Daoy (cell line): ENCODE measurements at places on chromosomes 13 and 19. TPM values are rescaled to one million over a fixed set of nuclear protein-coding genes. Genes with fewer than 3 reads are reported as not detected.

DNA sequence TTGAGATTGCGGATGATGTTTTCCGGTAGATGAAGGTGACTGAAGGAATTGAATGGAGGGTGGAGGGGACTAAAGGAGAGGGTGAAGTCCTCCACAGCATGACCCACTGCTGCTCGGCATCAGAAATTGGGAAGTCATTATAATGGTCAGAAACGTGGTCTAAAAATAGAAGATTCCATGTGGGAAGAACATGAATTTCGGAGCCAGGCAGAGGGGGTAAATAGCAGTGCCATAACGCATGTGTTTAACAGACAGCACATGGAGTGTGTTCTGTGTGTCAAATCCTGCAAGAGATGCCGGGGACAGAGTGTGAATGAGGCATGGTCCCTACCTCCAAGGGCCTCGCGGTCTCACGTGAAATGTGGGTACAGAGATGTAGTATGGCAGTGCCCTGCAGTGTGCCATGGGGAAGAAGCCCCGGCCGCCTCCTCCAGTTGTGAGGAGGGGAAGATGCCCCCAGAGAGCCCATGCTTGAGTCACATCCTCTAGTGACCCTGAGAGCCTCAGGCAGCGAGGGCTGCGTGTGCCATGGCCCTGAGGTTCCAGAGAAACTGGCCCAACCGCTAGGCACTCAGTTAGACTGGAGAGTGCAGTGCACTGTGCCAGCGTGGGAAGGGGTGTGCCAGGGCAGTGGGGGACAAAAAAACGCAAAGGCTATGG lies 106.1 kb downstream of the COL4A2 start:
- DNase-seq: no peak

GRCh38 chr19:12052091-12052496 lies 667 bp downstream of the ZNF878 start:
- DNase-seq: peak; percentile 22

Gene ZNF45
- 11.3 and 12.6 TPM in 2 replicates for total RNA-seq

Gene PABPC3
- 0.63 TPM in 1 of 2 replicates, not detected in the other for total RNA-seq

Gene NLRP11
- total RNA-seq: 4.1 and 5.1 TPM in 2 replicates

Gene CEACAM8
- not detected in 2 replicates for total RNA-seq

DNA sequence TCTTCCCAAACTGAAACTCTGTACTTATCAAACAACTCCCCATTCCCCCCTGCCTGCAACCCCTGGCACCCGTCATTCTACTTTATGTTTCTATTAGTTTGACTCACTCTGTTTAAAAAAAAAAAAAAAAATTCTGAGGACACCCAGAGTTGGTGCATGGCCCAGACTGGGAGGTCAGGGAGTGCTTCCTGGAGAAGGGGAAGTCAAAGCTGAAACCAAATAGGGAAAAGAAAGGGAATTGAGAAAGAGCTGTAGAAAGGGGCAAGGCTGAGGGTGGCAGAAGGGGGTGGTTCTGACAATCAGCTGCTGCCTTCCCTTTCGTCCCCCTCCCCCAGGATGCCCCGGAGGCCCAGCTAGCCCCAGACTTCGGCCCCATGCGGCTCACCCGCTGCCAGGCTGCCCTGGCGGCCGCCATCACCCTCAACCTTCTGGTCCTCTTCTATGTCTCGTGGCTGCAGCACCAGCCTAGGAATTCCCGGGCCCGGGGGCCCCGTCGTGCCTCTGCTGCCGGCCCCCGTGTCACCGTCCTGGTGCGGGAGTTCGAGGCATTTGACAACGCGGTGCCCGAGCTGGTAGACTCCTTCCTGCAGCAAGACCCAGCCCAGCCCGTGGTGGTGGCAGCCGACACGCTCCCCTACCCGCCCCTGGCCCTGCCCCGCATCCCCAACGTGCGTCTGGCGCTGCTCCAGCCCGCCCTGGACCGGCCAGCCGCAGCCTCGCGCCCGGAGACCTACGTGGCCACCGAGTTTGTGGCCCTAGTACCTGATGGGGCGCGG lies 9.0 kb upstream of the STRN4 start:
- no peak for DNase-seq

DNA sequence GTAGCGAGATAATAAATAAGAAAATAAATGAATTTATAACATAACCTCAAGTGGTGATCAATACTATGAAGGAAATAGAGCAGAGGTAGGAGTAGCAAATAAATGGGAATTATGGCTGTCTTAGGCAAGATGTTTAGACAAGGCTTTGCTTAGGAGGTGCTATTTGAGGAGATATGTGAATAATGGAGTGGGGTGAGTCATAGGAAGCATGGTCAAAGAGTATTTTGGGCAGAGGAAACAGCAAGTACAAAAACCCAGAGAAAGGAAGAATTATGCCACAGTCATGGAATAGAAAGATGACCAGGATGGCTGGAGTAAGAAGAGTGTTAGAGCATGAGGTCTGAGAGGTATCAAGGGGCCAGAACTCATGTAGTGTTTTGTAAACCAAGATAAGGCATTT lies 33.6 kb upstream of the LPAR6 start:
- peak; percentile 30 for DNase-seq

GRCh38 chr19:18636969-18637629 lies at the start of gene KLHL26:
Gene KLHL26 (plus strand): TSS chr19:18637028. CDS start chr19:18637055, 27 bp downstream.
- DNase-seq: no peak

DNA sequence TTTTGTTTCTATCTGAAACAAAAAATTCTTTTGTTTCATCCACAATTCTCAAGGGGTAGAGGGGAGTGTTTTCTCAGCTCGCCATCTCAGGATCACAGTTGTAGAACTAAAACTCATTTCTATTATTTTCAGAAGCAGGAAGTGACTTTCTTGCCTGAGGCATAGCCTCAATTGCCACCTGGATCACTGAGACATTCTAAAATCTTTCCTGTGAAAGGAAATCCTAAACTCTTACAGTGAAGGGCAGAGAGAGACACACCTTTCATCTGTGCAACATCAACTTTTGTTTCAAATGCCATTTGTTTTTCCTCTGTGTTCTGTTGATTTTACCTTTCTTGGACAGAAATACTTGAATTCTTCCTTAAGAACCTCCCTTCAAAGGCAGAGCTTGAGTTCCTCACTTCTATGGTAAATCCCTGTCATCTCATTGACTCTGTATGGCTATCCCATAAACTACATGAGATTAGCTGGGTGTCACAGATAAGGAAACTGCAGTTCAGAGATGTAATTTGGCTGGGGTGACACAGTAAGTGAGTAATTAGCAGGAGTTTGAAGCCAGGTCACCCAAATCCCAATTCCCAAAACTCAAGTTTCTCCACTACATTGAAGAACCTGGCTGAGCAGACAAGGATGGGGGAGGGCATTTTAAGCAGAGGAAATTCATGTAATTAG lies 224.4 kb upstream of the HTR2A start:
- no peak for DNase-seq

GRCh38 chr19:58154679-58155648 lies 4.4 kb upstream of the ZNF329 start:
- DNase-seq: peak; percentile 96

Gene ELSPBP1
- total RNA-seq: not detected in 2 replicates

DNA sequence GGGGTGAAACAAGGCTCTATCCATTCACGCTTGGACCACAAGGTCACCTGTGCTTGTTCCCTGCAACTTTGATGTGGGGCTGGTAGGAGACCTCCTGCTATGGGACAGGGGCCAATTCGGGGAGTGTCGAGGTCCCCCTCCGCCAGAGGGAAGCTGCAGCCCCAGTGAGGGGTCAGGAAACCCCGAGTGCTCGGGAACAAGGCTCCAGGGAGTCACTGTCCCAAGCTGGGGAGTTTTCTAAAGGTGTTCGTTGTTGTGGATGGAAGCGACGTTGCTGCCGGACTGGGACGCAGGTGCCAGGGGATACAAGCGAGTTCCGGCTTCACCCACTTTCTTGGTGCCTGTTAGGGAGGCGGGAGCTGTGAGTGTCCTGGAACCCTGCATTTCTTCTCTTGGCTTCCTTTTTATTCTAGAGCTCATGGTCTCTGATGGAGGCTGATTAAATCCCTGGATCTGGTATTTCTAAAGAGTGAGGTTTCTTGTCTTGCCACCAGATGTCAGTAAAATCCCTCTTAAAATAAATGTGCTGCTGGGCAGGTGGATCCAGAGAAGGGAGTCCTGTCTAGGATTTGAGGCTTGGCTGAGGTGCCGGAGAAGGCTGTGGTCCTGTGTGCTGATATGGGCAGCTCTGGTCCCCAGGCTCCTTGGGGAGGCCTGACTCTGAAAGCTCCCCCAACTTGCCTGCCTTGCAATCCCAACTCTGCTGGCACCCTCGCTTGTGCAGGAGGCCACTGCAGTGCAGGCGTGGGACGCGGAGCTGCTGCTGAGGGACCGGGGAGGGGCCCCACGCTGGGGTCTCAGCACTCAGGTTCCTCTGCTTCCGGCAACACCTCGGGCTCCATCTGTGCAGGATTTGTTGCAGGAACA lies 153.9 kb downstream of the TEX29 start:
- DNase-seq: peak; percentile 19

DNA sequence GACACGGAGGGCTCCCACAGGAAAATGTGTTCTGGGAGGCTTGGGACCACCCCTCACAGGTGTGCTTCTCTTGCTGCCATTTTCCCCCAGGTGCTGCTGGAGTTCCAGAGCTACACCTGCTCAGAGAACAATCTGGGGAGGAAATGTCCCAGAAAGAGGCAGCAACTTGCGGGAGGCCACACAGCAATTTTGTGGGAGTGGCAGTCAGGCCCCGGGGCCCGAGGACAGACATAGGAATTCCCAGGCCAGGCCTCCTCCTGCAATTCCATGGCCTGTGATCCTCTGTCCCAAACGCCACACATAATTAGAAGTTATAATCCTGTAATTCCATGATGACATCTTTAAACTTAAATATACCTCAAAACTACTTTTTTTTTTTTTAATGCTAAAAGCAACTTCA lies 1.8 kb downstream of the RHPN2 start:
- DNase-seq: no peak

GRCh38 chr19:37551129-37551993 lies 43.2 kb downstream of the ZNF571 start:
- no peak for DNase-seq

- no peak for DNase-seq
Observed at GRCh38 chr13:92355213-92355612, 871.4 kb upstream of the GPC6 start.

DNA sequence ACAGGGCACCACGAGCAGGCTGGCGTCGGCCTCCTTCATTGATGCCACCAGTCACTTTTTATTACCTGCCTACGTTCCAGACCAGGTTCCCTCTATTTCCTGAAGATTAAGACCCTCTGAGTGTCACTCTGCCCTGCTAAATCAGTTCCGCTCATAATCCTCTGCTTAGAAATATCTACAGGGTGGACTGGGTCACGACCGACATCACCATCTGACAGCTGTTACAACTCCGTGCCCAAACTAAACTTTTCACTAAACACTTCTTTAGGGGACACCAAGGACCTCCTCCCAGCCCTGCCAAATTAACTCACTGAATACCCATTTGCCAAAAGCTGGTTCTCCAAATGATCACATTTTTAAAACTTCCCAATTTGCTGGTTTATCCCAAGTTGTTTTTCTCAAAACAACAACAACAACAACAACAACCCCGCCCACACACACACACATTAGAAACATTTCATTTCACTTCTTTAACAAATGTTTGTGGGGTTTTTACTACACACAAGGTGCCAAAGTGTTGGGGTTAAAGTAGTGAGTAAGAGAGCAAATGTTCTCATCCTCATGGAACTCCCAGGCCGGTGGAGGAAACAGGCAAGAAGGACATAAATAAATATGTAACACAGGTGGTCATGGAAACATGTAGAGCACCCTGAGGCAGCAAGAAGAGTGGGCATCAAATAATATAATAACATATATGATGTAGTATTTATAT lies 72.0 kb upstream of the PEG3 start:
- no peak for DNase-seq

GRCh38 chr13:50932091-50932490 lies 22.5 kb downstream of the RNASEH2B start:
- no peak for DNase-seq

DNA sequence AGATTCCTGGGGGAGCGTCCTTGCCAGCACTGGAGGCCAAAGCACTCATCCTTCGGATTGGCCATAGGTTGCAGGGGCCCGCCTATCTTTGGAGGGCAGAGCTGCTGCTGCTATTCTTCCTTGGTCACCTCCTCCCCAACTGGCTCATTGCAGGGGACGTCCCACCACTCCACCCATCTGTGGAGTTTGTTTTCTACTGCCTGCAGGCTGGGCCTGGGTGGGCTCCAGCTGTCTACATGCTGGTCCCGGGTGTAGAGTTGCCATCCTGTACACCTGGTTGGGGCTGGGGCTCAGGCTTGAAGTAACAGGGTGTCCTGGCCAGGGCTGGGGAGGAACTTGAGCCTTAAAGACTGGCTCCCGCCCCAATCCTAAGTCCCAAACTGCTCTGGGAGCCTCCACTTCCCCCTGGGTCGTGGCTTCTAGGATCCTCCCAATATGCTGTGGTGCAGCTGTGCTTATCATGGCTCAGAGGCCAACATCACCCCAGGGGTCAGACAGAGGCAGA lies 2.1 kb downstream of the RNF225 start:
- DNase-seq: peak; percentile 32

Gene CTXN1
- 1.2 and 3.8 TPM in 2 replicates for total RNA-seq

GRCh38 chr19:55118401-55118991 lies 1.1 kb upstream of the PPP1R12C start:
- DNase-seq: no peak

GRCh38 chr13:37385956-37386670 lies 212.5 kb downstream of the POSTN start:
- no peak for DNase-seq

Gene PKN1
- total RNA-seq: 52.6 and 59.2 TPM in 2 replicates

- DNase-seq: no peak
Observed at GRCh38 chr13:113816254-113816929, 47.5 kb downstream of the GAS6 start.

Gene ETFB
- 155 and 193 TPM in 2 replicates for total RNA-seq

Gene PSG2
- not detected in 2 replicates for total RNA-seq

- no peak for DNase-seq
Observed at GRCh38 chr19:52567921-52568320, 2.2 kb upstream of the ZNF701 start.

DNA sequence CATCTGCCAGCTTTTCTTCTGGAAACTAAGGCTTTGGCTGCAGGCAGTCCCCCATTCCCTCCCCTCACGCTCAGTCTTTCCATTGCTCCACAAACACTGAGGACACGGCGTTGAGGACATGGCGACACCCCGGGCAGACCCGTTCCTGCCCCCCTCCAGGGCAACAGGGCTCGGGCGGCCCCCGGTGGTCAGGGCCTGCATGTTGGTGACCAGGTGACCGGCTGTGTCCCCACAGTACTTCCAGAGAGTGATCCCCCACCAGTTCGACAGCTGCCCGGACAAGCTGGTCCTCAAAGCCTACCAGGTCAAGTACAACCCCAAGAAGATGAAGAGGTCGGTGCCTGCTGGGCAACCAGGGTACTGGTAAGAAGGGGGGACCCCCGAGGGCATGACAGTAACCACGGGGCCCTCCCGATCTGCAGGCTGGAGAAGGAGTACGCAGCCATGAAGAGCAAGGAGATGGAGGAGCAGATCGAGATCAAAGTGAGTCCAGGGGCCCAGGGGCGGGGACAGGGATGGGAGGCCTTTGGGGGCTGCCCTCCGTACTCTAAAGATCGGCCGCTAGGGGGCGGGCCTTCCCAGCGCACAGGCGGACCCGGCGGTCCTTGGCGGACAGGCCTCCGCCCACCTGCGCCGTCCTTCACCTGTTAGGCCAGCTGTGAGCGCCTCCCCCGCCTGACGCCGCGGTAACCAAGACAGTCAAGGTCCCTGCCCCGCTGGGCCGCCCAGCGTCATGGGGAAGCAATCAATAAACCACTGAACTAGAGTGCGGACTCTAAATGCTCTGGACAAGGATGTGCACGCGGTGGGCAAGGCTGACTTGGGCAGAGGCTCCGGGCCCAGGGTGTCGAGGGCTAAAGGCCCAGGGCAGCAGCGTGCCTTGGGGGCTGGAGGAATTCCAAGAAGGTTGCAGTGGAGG lies 21.1 kb downstream of the PRR36 start:
- peak; percentile 77 for DNase-seq
